ENCODE measurements at places on chromosomes 6 and 20.

DNA sequence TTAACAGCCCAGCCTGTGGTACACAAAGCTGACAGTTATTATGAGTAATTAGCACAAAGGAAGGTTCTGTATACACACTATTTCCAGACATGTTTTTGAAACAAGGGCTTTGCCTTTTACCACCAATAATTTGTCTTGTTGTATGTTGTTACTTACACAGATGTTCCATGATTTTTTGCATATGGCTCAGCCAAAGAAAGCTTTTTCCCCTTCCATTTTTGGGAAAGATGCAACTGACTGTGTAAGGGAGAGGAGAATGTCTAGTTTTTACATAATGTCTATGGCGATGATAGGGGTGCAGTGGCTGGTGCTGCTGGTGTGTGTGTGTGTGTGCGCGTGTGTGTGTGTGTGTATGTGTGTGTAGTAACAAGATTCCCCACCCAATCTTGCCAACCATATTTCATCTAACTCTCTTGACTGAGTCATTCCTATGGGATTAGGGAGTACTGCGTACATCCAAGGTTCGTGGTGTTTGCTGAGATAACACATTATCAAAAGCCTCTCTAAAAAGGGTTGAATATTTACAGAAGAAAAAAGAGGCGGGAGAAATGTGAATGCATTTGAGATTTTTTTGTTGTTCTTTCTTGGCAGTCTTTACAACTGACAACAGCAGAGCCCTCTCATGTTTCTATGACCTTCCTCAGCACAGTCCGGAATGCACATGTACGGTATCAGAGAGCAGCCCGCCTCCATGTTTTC is 192.2 kb downstream of the GMPR start:
- DNase-seq, result no peak

DNA sequence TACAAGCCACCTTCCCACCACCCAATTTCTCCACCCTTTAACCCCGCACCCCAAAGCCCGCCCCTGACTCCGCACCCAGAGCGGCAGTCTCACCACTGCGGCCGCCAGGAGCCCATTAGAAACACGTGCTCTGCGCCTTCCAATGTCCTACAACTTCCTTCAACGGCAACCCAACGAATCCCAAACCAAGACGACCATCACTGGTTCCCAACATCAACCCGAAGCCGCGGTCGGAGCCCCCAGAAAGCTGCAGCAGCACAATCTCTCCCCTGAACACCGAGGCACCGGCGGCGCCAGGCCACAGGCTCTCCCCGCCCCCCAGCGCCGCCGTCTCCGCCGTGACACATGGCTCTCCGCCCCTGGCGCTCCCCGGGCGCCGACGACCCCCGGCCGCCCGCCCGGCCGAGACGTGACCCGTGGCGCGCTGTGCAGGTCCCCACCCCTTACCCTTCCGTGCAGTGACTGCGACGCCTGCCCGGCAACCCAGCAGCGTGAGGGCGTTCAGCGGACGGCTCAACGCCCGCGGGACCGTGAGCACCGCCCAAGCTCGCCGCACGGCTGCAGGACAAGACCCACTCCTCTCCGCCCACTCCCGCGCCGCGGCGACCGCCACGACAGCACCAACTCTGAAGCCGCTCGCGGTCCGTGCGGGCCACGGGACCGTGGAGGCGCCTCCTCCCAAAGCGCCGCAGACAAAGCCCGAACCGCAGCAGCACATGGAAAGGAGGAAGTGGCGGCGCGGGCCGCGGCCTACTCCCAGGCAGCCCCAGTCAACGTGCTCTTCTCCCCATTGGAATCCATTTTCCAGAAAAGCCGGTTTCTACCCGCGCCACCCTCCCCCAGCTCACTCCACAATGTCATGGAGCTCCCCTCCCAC is 551 bp downstream of the SYNCRIP start:
- peak; percentile 60 for DNase-seq

GRCh38 chr6:40996591-40997233 is 42.3 kb downstream of the UNC5CL start:
- no peak for DNase-seq

GRCh38 chr20:38830356-38830755 is 24.9 kb downstream of the PPP1R16B start:
- no peak for DNase-seq

DNA sequence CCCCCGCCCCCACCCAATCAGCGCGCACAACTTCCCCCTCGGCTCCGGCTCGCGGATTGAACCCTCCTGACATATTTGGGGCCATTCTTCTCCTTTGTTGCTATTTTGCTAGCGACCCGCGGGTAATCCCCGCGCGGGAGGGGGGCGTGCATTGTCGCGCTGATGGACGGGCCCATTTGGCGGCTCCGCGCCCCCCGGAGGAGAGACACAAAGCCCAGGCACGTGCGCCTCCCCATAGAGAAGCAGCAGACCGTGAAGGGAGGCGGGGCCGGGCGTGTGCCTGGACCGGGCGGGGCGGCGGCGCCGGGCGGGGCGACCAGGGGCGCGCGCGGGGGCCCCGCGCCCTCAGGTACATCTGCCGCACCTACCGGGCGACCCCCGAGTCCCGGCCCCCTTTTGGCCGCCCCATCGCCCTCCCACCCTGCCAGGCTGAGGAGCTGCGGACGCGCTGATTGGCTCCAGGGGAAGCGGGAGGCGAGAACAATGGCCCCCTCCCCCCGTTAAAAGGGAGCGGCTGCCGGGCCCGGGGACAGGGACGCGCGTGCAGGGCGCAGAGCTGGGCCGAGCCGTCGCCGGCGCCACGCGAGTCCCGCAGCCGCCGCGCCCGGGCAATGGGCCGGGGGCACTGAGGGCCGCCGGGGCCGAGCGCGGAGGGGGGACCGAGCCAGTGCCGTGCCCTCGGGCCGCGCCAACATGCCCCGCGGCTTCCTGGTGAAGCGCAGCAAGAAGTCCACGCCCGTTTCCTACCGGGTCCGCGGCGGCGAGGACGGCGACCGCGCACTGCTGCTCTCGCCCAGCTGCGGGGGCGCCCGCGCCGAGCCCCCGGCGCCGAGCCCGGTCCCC is at the start of gene INSM1:
TSS of gene INSM1 (plus strand) at position 530 of the 843 bp plus-strand sequence. CDS start at position 694, 164 bp downstream.
- peak; percentile 72 for DNase-seq

GRCh38 chr6:159307246-159307790 is 138.1 kb downstream of the FNDC1 start:
- DNase-seq, result no peak
